ENCODE measurements at places on chromosomes 11 and 22.

GRCh38 chr11:27949951-27950738 lies 157.8 kb downstream of the KIF18A start:
- DNase-seq: no peak

DNA sequence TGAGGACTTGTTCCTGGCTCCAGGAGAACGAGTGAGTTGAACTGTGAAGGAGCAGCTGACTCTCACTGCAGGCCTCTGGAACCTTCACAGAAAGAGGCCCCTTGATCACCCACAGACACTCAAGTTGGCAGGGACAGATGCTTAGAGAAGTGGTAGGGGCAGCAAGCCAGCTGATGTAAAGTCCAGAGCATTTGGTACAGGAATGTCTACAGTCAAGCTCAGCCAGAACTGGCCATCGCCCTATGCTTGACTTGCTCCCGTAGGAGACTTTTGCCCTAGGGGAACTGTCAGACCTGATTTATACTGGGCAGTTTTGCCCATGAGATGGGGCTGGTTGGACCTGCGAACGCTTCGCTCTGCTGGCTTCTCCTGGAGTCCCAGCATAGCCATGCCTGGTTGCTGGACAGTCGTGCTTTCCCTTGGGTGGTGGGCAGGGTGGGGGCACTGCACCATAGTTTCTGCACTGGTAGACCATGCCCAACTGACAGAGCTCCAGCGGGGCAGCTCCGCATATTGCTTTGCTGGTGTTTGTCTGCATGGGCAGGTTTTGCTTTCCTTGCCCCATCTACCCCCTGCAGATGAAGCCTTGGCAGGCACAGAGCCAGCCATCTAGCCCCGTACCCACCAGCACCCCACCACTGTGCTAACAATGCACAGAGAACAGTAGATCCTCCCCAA lies 977.7 kb downstream of the JRKL start:
- no peak for DNase-seq

DNA sequence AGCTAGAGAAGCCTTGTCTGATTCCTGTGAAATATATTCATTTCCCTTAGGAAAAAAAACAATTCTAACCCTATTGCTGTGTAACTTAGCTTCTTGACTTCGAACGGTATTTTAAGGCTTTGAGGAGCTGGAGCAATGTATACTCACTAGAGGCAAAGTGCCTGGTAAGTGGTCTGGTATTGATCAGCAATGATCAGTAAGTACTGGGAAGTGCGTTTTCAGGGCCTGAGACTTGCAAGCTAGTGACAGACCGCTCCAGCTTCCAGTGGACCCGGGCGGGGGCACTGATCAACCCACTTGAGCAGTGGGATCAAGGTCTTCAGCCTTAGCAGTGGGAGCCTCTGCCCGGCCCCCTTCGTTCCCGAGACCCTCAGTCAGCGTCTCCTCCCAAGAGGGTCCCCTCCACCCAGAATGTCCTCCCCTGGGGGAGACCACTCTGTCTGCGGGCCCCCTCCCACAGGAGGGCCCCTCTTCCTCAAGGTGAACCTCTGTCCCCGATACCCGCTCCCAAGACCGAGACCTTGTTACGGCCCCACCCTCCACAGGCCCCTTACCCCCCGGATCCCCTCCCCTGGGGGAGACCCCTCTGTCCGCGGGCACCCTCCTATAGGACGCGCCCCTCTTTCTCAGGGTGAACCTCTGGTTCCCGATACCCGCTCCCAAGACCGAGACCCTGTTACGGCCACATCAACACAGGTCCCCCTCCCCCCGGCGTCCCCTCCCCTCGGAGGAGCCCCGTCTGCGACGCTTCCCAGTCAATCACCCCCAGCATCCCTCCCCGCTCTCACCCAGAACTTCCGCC lies 452 bp upstream of the ATXN10 start:
- DNase-seq: no peak

- DNase-seq: no peak
These were observed 53.1 kb upstream of the KCNQ1OT1 start for GRCh38 chr11:2752923-2753322.

DNA sequence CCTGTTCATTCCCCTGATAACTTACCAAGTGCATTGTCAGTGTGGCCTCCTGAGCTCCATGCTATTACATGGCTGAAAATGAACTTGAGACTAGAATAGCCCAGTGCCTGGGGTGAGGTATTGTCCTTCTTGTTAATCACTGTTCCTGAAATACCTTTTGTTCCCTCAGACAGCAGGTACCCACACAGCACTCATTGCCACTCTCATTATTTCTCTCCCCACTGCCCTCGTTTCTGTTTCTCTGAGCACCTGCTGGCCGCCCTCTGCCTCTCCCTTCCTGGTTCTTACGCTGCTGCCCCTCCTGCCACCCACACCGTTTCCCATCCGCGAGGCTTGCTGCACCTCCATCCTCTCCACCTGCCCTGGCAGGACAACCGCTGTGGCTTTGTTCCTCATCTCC lies 36.9 kb upstream of the RAB1B start:
- DNase-seq: no peak

GRCh38 chr22:48955351-48956311 lies 872.0 kb downstream of the BRD1 start:
- DNase-seq: no peak

GRCh38 chr11:128889657-128890213 lies 1.4 kb upstream of the KCNJ5 start:
- DNase-seq: no peak

DNA sequence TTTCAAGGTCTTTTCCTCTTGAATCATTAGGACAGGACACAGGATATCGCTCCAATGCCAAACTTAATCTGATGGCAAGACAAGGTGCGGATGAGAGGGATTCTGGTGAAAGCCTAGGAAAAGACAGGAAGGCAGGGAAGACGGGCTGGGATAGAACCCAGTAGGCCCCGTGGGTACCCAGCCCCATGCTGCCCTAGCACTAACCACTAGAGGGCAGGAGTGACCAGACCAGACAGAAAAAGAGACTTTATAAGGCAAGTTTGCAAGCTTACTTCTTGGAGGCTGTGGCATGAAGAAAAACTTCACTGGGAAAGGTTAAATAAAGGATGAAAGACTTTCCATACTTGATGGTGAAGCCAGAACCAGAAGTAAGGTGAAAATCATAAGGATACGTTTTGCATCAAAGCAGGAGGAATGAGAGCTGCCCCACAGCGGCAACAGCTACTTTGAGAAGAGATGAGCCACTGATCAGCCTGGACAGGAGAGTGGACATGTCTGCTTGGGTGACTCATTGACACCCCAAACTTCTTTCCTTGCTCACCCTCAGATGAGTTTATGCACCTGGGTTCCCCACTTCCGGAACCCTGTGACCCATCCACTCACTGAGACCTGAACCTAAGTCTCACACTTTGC lies 39.8 kb downstream of the SYN3 start:
- DNase-seq: no peak

GRCh38 chr22:49452362-49452946 lies 375.2 kb downstream of the BRD1 start:
- no peak for DNase-seq

DNA sequence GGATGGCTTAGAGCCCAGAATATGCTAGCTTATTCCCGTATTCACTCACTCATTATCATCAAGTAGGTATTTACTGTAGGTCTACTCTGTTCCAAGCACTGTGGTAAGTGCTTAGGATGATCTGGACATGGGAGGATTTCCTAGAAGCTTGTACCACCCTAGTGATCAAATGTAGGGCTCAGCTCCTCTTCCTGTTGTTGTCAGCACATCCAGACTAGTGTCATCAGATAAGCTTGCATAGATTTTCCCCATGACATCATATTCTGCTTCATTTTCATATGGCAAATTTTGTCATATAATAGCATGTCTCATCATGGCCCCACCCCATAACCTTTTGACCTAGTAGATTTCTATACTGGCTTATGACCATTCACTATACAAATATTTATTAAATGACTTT lies 19.3 kb upstream of the NUCB2 start:
- DNase-seq: no peak

DNA sequence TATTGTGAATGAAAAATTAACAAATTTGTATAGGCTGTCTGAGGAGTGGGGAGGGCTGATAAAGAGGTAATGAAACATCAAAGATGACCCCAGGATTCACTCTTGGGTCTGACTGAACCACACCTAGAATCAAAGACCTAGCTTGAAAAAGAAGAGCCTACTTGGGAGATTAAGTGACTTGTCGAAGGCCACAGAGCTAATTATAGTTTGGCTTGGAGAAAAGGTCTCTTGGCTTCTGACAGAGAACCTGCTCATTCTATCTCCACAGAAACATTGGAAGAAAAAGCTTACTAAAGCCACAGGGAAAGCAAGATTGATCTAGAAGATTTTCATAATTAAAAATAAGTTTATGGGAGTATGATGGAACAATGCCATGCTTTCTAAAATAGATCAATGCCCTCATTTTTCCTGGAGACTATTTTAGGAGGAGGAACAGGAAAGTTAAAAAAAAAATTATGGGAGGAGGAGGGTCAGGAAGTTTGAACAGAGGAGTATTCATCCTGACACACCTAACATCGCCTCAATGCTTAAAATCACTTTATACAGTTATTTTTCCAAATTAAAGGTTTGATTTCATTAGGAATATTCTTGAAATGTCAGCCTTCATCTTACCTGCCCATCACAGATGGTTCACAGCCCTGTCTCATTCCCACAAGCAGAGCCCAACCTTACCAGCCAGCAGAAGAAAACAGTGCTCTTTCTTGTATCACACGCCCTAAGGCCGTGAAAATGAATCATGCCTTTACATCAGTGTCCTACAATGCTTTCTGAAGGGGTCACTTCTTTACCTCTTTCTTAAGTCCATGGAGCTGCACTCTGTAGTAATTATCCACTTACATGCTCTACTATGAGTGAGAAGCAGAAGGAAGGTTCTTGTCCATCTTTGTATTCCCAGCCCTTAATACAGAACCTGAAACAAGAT lies 231.1 kb upstream of the MPPED2 start:
- DNase-seq: no peak

- DNase-seq: peak; percentile 4
These were observed 76.4 kb downstream of the GGTLC2 start for GRCh38 chr22:22720724-22721261.

GRCh38 chr11:117525866-117526542 lies 198.3 kb downstream of the CEP164 start:
- no peak for DNase-seq

GRCh38 chr11:14018441-14018840 lies 55.9 kb downstream of the SPON1 start:
- no peak for DNase-seq

DNA sequence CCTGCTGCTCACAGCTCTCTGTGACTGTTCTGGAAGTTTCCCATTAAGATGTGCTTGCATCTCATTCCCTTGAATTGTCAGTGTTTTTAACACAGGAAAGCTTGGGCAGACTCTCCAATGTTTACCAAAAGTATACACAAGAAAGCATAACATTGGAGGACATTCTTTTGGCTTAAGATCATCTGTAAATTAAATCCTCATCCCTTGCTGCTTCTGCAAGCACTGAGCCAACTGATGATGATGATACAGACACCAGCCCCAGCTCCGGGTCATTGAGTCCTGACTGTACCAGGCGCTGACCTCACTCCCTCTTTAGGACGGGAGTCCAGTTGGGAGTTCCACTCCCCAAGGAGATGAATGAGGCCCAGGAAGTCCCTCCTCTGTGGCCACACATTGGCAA lies 23.8 kb downstream of the CD82 start:
- DNase-seq: no peak

DNA sequence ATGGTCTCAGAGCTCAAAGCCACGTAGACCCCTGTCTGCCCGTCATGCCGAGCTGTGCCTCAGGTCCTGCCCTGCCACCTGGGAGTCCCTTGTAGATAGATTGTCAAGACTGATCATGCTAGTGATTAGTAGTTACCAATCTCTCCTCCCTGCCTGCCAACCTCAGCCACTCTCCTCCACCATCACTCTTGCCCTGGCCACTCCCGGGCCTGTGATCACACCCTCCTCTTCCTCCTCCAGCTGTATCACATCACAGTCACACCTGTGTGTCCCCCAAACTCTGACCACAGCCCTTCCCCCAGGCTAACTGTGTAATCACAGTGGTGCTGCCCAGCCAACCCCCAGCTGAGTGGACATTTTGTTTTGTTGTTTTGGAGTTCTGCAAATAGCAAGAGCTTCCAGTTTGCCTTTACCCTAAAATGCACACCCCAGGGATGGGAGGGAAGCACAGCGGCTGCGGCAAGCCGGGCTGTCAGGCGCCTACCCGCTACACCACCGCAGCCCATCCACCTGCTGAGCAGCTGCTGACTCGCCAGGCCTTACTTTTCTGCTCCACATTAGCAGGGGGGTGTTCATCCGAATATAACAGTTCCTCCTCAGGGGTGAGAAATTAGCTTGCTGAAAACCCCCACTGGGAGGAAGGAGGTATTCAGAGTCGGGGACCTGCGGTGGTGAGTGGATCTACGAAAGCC lies 45.8 kb downstream of the LRFN4 start:
- no peak for DNase-seq

DNA sequence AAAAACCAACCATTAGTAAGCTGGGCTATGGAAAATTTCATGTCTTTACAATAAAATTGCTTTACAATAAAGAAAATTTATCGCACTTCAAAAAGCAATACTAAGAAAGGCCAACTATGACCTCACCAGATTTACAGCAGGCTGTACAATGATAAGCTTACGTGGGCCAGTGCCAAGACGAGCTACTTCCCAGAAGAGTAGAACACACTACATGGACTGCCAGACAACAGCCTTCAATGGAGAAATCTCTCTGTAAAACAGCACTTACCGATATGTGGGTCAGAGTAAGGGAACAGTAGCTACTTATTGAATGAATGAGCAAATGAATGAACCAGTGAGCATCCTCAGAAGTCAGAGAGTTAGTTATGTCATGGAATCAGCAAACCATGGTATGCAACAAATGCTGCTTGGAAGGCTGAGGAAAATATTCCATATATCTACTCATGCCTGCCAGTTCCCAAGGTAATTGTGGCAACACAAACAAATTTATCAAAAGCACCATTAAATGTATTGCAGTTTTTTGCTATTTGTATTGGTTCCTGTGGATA lies 74.4 kb downstream of the SLC36A4 start:
- no peak for DNase-seq
